Adipose tissue (tissue), 3 donors: ENCODE measurements at places on chromosomes 7 and 10. TPM values are rescaled to one million over a fixed set of nuclear protein-coding genes. Genes with fewer than 3 reads are reported as not detected.

The FZD1 gene
- polyA plus RNA-seq: 5.5 TPM

The PAX4 gene
- not detected for polyA plus RNA-seq

The TTYH3 gene
- 7.2 TPM for polyA plus RNA-seq

The CREM gene
- polyA plus RNA-seq: 143 TPM

The OR6V1 gene
- not detected for polyA plus RNA-seq

The ACTL6B gene
- 0.09 TPM for polyA plus RNA-seq

The RARRES2 gene
- polyA plus RNA-seq: 478 TPM

The FXYD4 gene
- 0.77 TPM for polyA plus RNA-seq

The CPN1 gene
- polyA plus RNA-seq: not detected

The MYOF gene
- 6.2 TPM for polyA plus RNA-seq

The FAM237B gene
- not detected for polyA plus RNA-seq

The AGMO gene
- 2.4 TPM for polyA plus RNA-seq

The KLF14 gene
- polyA plus RNA-seq: 0.31 TPM

The WNT8B gene
- polyA plus RNA-seq: not detected

The KCND2 gene
- polyA plus RNA-seq: 0.46 TPM

The WEE2 gene
- 0.12 TPM for polyA plus RNA-seq

The AKR1C8 gene
- polyA plus RNA-seq: 0.14 TPM

The SYT15 gene
- polyA plus RNA-seq: 1.7 TPM

The SPDYE2 gene
- polyA plus RNA-seq: not detected

The SH3PXD2A gene
- 3.0 TPM for polyA plus RNA-seq

The TAS2R5 gene
- 0.56 TPM for polyA plus RNA-seq

The MYH16 gene
- not detected for polyA plus RNA-seq

The AKR1C2 gene
- polyA plus RNA-seq: 80.9 TPM

The SPACDR gene
- not detected for polyA plus RNA-seq

The CLDN4 gene
- polyA plus RNA-seq: 0.77 TPM

The RASA4B gene
- 17.1 TPM for polyA plus RNA-seq

The LIPM gene
- 0.04 TPM for polyA plus RNA-seq

The ELOVL3 gene
- polyA plus RNA-seq: 1.0 TPM

The ENKUR gene
- not detected for polyA plus RNA-seq

The AKR1D1 gene
- not detected for polyA plus RNA-seq

The PCLO gene
- polyA plus RNA-seq: under 0.01 TPM

The NUTM2B gene
- 0.39 TPM for polyA plus RNA-seq

The INHBA gene
- polyA plus RNA-seq: 1.3 TPM

The IDI2 gene
- not detected for polyA plus RNA-seq

The AKR1C1 gene
- 183 TPM for polyA plus RNA-seq

The MACC1 gene
- polyA plus RNA-seq: under 0.01 TPM
